ENCODE measurements at places on chromosomes 2 and 18.

DNA sequence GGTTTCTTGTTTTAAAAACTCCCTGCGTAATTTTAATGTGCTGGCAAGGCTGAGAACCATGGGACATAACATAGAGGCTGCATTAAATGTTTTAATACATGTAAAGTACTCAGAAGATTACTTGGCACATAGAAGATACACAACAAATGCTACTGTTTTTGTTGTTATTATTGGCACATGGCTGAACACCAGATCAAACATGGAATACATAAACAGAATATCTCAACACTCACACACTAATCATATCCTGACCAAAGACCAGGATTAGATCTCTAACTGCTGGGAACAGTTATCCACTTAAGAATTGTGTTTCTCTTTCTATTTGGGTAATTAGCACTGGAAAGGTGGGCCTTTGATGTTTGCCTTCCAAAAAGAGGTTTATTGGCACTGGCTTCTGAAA, 69.3 kb downstream of the KCNE4 start:
- no peak for DNase-seq

- no peak for DNase-seq
These were observed 46.3 kb upstream of the LTBP1 start for GRCh38 chr2:32900246-32900973.

DNA sequence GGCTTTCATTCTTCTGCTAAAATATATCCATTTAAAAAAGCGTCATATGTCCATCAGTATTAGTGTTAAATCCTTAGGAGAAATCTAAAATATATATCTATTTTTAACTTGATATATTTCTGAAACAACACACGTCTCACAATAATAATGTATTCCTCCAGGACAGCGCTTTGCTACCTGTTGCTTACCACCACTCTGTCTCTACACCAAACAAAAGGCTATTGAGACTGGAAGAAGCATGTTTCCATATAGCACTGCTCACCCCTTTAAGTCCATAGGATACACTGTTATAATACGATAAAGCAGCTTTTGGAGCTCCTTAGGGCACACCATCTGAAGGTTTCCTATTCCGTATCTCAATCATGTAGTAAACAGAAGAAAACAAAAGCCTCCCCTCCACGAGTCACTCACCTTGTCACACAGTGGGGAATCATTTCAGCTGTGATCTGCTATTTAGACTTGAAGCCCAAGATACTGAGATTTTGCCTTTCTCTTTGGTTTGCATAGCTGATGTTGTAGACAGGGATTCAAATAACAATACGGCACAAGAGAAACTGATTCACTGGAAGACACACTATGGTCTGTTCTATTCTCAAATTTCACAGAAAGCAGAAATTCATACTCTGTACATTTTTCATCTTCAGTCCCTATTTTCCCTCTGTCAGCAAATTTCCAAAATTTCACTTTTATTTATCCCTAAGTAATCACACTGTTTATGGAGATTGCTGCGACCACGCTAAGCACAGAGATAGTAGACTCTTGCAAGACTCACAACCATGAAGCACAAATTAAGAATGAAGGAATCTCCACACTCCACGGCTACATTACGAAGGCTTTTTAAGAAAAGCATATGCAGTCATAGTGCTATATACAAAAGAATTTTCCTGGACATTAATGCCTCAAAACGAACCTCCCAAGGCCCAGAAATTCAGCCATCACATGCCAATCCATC, 187.1 kb downstream of the TCF4 start:
- DNase-seq, result no peak

DNA sequence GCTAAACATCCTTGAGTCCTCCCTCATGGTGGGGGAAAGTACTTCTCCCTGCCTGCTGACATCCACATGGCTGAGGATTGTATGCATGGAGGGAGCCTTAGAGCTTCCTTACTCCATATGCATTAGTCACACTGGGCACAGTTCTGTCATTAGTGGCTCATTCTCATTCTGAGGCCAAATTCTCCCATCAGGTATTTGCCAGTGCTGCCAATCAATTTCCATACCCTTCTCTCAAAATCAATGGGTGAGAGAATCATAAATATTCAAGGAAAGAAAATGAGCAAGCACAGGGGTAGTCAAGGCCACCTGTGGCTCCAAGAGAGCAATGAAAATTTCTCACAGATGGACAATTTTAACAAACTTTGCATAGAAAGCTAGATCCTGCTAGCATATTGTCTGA, 422.6 kb upstream of the SETBP1 start:
- no peak for DNase-seq

- DNase-seq, result no peak
These were observed 32.5 kb downstream of the HS6ST1 start for GRCh38 chr2:128286011-128286721.

DNA sequence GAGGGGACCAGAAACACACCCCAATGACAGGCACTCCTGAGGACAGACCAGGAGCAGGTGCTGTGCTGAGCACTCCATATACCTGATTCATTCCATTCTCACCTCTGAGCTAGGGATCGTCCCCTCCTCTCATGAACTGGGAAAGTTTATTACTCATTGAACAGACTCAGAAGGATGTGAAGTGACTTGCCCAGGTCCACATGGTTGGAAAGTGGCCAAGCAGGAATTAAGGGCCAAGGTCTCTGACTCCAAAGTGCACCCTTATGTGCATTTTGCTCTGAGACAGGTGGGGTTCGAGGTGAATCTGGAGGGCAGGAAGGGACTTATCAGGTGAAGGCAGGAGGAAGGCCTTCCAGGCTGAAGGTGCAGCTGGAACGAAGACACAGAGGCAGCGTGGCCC, 25.1 kb upstream of the PLB1 start:
- DNase-seq, result no peak

DNA sequence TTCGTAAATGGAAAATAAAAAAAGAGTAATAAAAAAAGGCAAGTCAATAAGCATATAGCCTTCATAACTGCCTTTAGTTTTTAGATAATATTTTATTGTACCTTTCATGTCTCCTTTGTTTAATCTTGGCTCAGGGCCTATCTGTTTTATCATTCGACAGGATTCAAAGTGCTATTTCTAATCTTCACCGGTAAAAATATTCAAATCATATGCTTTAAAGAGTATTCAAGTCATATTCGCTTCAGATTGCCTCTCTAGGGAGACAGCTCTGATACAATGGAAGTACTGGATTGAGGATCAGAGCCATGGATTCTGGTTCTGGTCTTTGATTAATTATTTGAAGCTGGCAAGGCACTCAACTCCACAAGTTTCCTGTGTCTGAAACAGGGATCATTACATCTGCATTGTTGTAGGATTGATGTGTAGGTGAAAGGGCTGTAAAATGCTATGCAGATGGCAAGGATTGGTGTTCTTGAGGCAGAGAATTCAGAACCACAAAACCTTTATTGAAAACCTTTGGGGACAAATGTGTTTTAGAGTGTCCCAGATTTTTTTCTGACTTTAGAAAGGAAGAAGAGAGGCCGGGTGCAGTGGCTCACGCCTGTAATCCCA, 84.3 kb upstream of the RAPH1 start:
- no peak for DNase-seq

GRCh38 chr2:16293871-16294270, 353.5 kb downstream of the MYCN start:
- no peak for DNase-seq

Data from coronary artery (tissue), 2 donors.